ENCODE measurements at places on chromosomes 6 and 20.

GRCh38 chr20:48486065-48486464 lies 341.7 kb downstream of the PREX1 start:
- no peak for DNase-seq

- DNase-seq = peak; percentile 61
Measured at GRCh38 chr6:139114746-139115145, 20.1 kb upstream of the HECA start.

DNA sequence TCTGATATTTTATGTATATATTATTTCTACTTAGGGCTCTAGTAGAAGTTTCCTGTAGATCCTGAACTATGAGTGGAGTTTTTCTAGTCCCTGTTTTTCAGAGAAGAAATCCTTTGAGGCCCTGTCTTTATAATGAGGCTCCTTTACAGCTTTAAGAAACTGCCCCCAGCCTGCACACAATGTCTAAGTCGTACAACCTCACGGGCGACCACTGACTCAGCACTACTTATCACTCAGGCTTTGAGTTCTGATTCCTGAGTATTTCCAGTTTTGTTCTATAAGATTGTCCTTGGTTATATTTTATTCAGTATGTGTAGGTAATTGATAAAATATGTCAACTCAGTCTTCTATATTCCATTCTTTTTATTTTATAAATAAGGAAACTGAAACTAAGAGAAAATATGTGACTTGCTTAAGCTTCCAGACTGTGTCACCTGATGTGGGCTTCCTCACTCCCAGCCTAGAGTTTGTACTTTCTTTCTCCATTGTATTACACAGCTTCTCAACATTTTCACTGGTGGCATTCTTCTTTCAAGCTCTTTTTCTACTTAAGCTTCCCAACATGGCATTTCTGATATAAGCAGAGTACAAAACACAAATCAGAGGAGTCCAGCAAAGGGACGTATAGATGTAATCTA lies 167.0 kb downstream of the TBX18 start:
- DNase-seq = no peak

GRCh38 chr20:52805843-52806242 lies 166.3 kb upstream of the TSHZ2 start:
- DNase-seq = no peak

- DNase-seq = no peak
Measured at GRCh38 chr20:53832499-53832898, 237.9 kb downstream of the BCAS1 start.

Data from DMS153 (cell line).